ENCODE measurements at places on chromosomes 2 and 18.

- DNase-seq, result no peak
These were observed 703.0 kb downstream of the RNF144A start for GRCh38 chr2:7620255-7620654.

DNA sequence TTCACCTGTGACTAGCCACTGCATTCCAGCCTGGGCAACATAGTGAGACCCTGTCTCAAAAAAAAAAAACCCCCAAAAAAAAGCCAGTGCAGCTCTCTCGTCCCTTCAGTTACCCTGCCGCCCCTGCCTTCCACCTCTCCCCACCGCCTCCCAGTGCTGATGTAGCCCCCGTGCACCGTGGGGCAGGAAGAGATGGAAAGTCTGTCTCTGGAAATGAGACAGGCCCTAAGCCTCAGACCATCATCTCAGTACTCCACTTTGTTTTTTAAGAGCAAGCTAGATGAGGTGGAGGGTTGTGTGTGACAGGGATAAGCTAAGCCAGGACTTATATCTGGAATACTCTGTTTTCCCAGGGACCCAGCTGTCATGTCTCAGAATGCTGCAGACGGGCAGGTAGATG lies 32.0 kb downstream of the MERTK start:
- DNase-seq, result no peak

- DNase-seq, result no peak
These were observed 29.5 kb downstream of the INHBB start for GRCh38 chr2:120375251-120376020.

- DNase-seq, result no peak
These were observed 33.0 kb upstream of the SCLY start for GRCh38 chr2:238027591-238028415.

- no peak for DNase-seq
These were observed 51.4 kb upstream of the MAP4K3 start for GRCh38 chr2:39488450-39488849.

DNA sequence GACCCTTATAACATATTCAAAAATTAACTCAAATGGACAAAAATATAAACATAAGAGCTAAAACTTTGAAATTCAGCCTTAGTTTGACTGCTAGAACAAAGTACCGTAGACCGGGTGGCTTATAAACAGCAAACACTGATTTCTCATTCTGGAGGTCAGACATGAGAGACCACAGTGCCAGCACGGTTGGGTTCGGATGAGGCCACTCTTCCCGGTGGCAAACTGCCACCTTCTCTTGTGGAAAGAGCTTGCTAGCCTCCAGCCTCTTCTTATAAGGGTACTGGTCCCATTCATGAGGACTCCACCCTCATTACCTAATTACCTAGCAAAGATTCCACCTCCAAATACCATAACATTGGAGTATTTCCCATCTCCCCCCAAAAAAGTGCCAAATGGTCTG lies 91.3 kb downstream of the FAM210A start:
- DNase-seq, result no peak

Data from hematopoietic multipotent progenitor cell treated with erythropoietin and hydrocortisone succinate and interleukin-3 and kit ligand, for 15 days (in vitro differentiated cells).